ENCODE measurements at places on chromosomes 4 and X. TPM values are rescaled to one million over a fixed set of nuclear protein-coding genes. Genes with fewer than 3 reads are reported as not detected.

DNA sequence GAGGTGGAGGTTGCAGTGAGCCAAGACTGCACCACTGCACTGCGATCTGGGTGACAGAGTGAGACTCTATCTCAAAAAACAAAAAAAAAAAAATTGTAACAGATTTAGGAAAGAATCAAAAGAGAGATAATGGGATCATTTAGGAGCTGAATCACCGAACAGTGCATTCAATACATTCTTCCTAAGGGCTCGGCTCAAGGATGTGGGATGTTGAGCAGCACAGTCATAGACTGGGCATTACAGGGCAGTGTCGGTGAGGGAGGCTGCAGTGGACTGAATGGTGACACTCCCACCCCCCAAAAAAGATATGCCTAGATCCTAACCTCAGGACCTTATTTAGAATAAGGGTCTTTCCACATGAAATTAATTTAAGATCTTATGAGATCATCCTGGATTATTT, 70.0 kb downstream of the EVC2 start:
- peak; percentile 88 for DNase-seq

Gene MGARP
- 4.4 TPM for total RNA-seq

GRCh38 chr4:67558493-67558892, at the start of gene STAP1:
STAP1 (plus strand) TSS chr4:67558727; CDS start chr4:67558810, 83 bp downstream.
- no peak for DNase-seq

- DNase-seq: no peak
These were observed 149.2 kb downstream of the BCOR start for GRCh38 chrX:39948582-39948981.

Gene PDGFC
- 147 TPM for total RNA-seq

DNA sequence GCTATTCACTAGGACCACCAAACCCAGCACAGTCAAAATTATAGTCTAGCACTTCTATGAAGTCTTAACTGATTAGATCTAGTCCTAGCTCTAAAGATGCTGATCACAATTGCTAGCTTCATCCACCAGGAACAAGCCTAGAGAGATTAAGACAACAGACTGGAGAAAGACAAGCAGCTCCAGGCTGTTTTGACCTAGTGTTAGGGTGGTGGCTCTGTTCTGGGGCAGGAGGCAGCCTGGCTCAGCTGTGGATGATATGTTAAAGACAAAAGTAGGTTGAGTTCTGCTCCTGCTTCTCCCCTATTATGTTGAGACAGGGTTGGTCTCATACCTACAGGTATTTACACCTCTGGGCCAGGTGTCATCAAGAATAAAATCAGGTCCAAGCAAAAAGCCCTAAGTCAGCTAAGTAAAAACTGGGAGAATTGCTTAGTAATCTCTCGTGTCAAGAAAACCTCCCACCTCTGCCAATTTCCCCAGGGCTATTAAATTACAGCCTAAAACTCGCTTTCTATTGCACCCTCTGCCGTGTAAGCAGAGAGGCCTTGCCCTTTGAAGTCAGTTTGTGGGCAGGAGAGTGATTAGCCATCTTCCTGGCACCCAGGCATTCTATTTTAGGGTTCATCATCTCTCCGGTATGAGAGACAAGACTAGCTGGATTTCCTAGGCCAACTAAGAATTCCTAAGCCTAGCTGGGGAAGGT, 39.9 kb downstream of the RAB40AL start:
- peak; percentile 91 for DNase-seq

Gene TMEM156
- not detected for total RNA-seq

GRCh38 chr4:113758372-113758771, 3.2 kb downstream of the CAMK2D start:
- peak; percentile 69 for DNase-seq

- DNase-seq: peak; percentile 19
These were observed 9.5 kb downstream of the HHIP start for GRCh38 chr4:144655491-144655890.

Gene SPCS3
- 115 TPM for total RNA-seq

GRCh38 chrX:74178536-74178935, 125.4 kb upstream of the ZCCHC13 start:
- DNase-seq: no peak

Gene SOWAHD
- total RNA-seq: 0.72 TPM

- DNase-seq: no peak
These were observed 21.1 kb downstream of the ART3 start for GRCh38 chr4:76095568-76095967.

DNA sequence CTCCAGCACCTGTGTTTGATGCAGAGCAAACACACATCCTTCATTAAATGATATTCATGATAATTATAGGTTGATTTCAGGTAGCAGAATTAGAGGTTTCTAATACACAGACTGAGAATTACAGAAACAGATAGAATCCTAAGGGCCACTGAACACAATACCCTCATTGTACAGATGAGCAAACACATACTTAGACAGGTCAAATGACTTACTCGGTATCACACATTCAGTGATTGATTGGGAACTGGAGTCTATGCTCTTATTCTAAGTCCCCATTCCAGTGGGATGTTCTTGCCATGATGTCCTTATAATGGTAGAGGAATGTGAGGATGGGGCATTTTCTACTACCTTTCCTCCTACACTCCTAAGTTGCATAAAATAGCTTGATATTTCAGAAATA, 70.8 kb downstream of the DCAF8L1 start:
- DNase-seq: no peak

GRCh38 chr4:139115226-139115625, 61.8 kb downstream of the ELF2 start:
- DNase-seq: peak; percentile 6

DNA sequence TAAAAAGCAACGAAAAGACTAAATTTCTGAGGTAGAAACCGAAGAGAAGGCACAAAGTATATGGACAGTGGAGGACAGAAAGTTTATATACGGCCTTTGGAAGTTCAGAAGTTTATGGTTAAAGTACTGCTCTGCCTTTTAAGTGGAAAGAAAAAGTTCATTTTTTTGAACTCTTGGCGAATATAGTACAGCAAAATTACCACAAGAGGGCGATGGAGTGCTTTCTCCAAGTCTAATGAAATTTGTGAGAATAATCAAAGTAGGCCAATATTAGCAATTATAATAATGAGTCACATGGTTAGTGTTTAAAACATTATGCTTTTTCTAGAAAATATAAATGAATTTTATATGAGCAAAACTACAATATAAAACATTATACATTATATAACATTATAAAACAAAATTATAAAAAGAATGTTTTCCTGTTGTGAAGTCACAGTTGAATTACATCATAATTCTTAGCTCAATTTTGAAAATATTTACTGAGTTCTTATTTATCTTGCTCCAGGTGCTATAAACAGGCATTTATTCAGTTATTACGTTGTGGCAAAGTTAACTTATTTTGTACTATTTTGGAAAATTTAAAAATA, 136.2 kb upstream of the BMPR1B start:
- peak; percentile 79 for DNase-seq

GRCh38 chrX:71056867-71057266, 11.3 kb downstream of the SNX12 start:
- no peak for DNase-seq

DNA sequence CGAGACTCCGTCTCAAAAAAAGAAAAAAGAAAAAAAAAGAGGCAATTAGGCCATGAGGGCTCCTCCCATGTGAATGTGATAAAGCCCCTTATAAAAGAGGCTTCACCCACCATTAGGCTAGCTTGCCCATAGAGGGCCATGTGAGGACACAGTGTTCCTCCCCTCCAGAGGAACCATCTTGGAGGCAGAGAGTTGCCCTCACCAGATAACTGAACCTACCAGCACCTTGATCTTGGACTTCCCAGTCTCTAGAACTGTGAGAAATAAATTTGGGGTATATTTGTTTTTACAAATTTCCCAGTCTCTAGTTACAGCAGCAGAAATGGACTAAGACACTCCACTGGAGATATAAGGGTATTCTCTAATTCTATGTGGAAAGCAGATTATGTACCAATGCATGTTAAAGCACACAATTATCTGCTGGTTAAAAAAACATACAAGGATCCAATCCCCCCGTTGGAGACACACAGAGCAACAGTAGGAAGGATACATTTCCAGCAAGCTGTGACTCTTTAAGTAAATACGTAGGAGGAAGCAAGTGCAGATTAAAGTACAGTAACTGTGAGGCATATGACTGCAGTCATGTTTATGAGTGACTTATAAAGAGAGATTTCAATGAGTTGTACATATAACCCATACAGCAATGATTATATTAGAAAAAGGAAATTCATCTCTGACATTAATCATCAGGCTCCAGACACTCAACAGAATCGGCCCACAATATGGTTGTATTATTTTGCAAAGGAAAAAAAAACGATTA, 21.4 kb downstream of the SH3RF1 start:
- peak; percentile 36 for DNase-seq

Gene KIF4A
- total RNA-seq: 2.2 TPM

GRCh38 chrX:15546745-15547144, 46.1 kb downstream of the BMX start:
- no peak for DNase-seq

DNA sequence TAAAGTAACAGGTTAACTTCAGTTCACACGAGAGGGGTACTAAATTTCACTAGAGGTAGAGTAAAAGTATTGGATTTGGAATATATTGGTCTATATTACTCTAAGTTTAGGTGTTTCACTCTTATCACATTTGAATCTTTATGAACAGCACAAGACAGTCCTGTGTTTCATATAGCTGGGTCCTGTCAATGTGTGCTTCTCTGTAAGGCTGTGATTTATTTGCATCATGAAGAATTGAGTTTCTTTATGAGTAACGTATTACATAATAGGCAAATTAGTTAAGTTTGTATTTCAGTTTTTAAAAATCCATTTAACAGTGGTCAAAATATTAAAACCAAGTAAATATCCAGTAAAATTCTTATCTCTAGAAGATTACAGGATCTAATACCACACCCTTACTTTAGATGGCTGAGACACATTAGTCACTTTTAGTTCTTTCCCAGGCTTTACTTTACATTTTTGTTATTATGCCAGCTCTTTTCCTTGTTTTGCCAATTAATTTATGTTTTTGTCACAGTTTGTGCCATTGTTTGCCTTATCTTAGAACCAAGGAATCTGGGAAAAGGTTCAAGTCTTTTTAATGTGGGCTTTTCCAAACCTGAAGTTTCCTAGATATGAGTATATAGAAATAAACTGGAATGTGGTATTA, 32.1 kb downstream of the NUDT6 start:
- no peak for DNase-seq

- DNase-seq: peak; percentile 83
These were observed 18.9 kb downstream of the ADD1 start for GRCh38 chr4:2862528-2862927.

DNA sequence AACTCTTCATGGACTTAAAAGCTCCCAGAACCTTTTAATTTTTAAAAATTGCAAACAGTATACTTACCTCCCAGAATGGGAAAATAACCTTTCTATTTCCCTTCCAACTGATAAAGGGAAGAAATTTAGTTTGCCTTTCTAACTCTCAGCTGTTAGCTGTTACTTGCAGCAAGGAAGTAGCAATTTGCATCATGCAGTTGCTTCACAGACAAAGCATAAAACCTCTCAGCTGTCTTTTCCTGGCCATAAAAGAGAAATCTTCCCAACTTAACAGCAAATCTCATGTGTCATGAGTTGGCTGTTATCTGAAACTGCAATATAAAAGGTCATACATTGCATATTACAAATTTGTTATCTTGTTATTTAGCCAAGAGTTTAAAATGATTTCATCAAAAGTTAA, 18.4 kb downstream of the C4orf17 start:
- no peak for DNase-seq

DNA sequence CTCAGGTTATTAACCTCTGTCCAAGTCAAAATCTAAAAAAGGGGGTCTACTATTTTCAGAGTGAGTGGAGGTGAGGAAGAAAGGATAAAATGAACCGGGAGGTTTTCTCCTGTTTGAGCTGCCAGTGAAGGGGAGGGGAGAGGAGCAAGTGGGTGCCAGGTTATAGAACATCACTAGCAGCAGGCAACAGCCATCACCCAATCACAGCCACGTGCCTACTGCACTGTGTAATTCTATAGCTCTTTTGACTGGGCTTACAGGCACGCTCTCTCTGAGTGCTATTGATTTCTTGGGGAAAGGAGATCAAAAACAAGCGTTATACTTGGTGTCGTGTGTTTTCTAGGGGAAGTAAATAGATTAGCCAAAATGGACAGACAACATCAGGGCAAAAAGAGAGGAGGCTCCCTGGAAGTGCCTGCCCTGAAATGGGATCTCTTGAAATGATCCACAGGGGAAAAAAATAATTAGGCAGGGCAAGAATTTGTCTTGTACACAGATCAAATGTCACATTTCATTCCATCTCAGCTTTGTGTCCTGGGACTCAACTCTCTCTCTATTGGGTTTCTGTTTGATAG, 300.5 kb upstream of the LCORL start:
- no peak for DNase-seq

- no peak for DNase-seq
These were observed 79.4 kb downstream of the JADE3 start for GRCh38 chrX:46991664-46992063.

Gene IL2
- not detected for total RNA-seq

Gene ETDA
- not detected for total RNA-seq

DNA sequence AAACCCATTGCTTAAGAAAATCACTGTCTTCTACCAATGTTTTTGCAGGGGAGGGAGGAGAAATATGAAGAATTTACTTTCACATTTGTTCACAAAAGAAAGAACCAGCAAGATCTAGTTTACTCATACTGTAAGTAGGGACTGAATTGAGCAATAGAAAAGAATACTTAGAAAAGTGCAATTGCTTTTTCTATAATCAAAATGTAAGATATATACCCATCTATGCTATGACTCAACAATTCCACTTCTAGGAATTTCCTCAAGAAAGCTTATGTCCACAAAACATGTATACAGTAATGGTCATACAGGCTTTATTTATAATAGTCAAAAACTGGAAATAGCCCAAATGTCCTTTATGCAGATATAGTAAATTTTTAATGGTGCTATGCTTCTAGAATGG, 196.4 kb downstream of the LRBA start:
- DNase-seq: no peak

DNA sequence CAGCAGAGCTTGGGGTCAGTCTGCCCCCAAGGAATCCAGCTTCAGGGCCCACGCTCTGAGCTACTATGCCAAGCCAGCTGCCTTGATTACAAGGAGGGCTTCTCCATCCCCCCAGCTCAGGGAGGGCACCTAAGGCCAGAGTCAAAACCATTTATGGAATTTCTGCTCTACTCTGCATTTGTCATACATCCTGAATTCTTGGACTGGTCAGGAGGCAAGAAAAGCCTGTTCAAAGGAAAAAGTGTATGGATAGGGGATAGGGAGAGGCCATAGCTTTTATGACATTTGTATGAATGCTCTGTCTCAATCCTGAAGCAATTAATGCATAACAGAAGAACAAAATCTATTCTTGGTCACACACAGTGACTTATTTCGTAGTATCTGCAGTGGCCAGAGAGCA, 32.2 kb downstream of the EDNRA start:
- DNase-seq: peak; percentile 36
